Fibroblast of upper back skin (primary cell): ENCODE measurements at places on chromosomes 3 and 15.

GRCh38 chr15:59294574-59295260 lies 78.0 kb downstream of the MYO1E start:
- DNase-seq: peak; percentile 94

DNA sequence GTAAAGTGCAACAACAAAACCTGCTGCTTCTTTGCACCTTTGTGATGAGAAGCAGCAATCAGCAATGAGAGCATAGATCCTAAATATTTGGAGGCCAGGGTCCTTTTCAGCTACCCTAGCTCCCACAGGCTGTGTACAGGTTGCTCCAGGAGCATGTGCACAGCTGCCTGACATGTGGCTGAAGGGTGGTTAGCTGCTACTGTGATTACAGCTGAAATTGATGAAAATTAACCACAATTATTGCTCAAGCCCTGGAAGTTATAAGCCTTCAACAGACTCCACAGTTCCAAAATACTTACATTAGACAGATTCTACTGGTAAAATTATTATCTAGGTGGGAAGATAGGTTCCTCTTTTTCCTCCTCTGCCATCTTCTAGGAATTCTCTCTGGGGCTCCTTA lies 28.5 kb downstream of the COMMD2 start:
- peak; percentile 19 for DNase-seq

DNA sequence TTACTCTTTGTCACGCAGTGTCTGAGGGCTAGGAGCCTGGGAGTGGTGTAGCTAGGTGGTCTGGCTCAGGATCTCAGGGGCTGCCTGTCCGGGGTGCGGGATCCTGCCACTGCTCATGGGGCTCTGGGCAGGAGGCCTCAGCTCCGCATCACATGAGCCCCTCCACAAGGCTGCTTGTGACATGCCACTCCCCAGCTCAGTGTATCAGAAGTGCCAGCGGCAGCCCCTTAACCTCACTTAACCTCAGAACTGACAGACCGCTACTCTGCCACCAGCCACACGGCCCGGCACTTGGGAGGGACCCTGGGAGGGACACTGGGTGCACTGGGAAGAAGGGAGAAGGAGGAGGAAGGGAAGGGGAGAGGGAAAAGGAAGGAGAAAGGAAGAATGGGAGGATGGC lies 87.9 kb downstream of the FBLN2 start:
- no peak for DNase-seq

GRCh38 chr15:101348015-101348414 lies 53.0 kb upstream of the SNRPA1 start:
- no peak for DNase-seq

DNA sequence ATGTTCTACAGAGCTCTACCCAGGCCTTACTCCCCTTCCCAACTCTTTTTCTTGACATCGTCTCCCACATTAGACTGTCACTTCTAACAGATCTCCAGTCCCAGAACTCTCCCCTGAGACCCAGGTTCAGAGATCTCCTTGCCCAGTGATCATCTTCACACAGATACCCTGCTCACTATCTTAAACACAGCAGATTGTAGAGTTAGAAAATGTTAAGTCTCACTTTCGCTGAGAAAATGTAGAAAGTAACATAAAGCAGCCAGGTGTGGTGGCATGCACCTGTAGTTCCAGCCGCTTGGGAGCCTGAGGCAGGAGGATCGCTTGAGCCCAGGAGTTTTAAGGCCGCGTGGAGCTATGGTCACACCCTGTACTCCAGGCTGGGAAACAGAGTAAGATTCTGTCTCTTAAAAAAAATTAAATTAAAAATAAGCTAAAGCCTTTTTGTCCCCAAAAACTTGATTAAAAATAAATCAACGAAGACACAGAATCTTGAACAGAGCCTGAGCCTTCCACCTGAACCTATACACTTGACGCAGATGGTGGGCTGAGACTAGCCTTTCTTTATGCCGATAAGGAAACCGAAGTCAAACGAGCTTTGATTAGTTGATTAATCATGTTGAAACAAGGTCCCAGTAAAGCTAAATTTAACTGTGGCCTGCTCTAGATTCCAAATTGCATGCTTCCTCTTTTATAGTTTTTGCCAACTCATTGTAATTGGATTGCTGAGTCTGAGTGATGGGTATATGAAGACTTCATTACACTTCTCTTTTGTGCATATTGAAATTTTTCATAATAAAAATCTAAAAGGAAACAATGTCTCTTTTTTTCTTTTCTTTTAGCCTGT lies 31.3 kb upstream of the BLM start:
- no peak for DNase-seq

GRCh38 chr3:169117264-169117663 lies 546.2 kb downstream of the MECOM start:
- DNase-seq: no peak

GRCh38 chr3:45332493-45332892 lies 55.9 kb upstream of the LARS2 start:
- no peak for DNase-seq

- no peak for DNase-seq
Observed at GRCh38 chr3:59310736-59311135, 260.9 kb upstream of the CFAP20DC start.

DNA sequence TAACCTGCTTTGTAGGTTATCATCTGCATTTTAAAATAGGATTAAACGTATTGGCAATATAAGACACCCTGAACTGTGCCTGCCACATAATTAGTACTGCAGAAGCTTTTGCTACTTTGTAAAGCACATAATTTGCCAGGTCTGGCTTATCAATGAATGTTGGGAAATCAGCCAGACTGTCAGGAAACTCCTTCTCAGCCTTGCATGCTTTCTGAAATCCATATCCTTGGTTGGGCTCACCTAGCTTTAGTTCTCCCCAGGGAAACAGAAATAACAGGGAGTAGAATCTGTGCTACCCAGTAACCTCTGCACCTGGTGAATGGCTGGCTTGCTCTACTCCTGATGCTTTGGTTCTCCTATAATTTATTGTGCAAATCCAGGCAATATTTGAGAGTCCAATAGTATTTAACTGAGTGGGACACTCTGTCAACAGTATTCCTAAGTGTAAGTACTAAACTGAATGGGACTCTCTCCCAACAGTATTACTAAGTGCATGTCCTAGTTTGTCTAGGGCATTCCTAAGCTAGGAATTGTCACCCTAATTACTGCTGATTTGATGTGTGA lies 354.5 kb downstream of the WDR72 start:
- DNase-seq: no peak
